ENCODE measurements at places on chromosomes 2 and 18.

GRCh38 chr18:37393945-37394609 is 171.5 kb downstream of the CELF4 start:
- DNase-seq = peak; percentile 95

- no peak for DNase-seq
Measured at GRCh38 chr2:216144857-216145256, 35.7 kb downstream of the XRCC5 start.

DNA sequence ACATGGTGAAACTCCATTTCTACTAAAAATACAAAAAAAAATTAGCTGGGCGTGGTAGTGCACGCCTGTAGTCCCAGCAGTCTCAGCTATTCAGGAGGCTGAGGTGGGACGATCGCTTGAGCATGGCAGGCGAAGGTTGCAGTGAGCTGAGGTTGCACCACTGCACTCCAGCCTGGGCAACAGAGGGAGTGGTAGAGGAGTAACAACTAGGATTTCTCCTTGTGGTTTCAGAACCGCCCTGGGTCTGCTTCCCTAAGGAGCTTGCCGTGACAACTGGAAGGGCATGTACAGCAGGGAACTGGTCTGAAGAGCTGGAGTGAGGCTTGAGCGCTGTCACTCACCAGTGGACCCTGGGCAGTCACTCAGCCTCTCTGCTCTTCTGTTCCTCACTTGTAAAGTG is 29.1 kb downstream of the REEP1 start:
- DNase-seq = no peak

DNA sequence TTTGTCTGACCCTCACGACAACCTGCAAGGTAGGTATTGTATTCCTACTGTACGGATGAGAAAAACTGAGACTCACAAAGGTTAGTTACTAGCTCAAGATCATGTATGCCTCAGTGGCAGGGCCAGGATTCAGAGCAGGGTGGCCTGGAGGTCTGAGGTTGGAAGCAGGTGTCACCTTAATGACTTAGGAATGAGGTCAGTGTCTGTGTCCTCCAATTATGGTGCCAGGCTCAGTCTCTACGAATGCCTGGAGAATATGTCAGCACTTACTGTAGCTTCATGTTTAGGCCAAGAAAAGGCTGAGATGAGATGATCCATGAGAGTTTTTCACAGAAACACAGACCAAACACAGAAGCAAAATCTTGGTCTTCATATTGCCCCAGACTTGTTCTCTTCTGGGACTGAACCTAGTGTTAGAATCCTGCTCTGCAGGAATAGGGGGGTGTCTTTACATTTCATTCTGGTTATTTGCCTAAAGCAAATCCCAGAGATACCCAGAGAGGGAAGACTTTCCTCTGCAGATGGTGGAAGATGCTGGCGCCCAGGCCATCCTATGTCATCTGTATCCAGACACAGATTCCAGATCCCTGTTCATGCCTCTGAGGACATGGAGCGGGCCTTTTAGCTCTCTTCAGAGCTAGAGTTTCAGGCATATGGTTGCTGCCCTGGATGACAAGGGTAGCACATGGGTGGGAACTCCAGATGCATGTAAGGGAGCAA is 16.3 kb upstream of the RAB10 start:
- DNase-seq = no peak

DNA sequence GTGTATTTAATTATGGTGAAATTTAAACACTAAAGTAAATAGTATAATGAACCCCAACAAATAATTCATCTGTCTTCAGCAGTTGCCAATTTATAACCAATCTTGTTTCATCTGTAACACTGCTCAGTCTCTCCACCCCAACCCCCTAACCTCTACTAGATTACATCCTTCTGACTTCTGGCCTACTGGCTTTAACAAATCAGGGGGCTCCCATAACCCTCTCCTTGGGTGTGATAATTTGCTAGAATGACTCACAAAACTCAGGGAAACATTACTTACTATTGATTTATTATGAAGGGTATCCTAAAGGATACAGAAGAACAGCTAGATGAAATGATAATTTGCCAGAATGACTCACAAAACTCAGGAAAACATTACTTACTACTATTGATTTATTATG is 50.7 kb downstream of the PIK3C3 start:
- DNase-seq = no peak

- DNase-seq = no peak
Measured at GRCh38 chr18:44900627-44901026, 219.9 kb downstream of the SETBP1 start.

DNA sequence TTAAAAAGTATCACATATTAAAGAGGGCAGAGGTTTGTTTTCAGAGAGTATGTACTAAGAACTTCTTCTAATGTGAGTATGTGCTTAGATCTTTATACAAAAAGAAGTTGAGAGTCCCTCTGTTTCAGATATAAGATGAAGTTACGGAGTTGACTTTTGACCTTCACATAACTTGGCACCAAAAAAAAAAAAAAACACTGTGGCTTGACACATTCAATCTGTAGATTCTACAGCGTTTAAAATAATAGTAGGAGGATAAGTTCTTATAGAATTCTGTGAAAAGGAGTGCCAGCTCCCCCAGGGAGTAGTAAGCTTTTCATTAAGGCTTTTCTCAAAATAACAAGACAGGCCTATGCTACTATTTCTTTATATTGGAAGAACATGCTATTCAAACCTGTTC is 105.4 kb upstream of the LRP1B start:
- DNase-seq = no peak

DNA sequence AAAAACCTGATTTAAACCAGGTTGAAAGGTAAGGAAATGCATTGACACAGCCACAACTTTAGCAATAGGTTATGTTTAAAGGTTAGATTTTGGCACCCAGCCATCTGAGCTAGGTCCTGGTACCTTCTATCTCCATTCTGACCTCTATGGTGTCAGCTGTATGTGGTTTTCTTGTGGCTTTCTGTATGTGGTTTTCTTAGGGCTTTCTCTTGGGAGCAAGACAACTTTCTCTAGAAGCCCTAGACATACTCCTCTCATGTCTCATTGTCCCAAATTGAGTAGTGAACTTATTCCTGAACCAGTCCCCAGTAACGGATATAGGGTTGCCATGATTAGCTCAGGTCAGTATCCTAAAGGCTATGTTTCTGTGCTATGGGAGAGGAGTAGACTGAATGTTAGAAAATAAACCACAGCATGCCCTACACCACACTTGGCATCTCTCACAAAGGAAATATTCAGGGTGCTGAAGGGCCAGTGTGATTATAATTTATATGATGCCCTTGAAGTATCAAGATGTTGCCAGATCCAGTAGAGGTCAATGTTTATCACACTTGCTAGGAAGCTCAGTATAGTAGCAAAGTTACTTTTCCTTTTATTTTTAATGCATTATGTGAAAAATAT is 176.1 kb downstream of the CAPN13 start:
- no peak for DNase-seq

DNA sequence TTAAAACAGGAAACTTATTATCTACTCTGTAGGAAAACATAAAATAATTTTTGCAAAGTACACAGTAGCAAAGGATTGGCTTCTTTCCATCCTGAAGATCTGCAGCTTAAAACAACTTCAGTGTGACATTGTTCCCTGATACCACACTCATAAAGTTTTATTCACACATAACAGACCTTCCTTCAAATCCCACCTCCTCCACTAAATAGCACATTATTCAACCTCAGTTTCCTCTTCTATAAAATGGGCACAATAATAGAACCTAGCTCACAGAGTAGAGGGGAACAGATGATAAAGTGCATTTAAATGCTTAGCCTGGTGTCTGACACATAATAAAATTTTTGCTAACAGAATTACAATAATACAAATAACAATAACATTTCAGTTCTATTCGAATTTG is 250.4 kb upstream of the RBBP8 start:
- no peak for DNase-seq

GRCh38 chr2:21687589-21687988 is 563.8 kb downstream of the TDRD15 start:
- DNase-seq = no peak

- no peak for DNase-seq
Measured at GRCh38 chr2:200538139-200538538, 12.1 kb downstream of the SGO2 start.

DNA sequence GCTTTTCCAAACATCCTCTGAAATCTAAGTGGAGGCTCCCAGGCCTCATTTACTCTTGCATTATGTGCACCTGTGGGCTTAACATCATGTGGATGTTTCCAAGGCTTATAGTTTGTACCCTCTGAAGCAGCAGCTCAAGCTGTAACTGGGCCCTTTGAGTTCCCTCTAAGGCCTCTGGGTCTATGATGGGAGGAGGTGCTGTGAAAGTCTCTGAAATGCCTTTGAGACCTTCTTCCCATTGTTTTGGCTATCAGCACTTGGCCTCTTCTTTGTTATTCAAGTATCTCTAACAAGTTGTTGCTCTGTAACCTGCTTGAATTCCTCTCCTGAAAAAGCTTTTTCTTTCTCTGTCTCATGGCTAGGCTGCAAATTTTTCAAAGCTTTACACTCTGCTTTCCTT is 58.1 kb upstream of the MYT1L start:
- DNase-seq = no peak

DNA sequence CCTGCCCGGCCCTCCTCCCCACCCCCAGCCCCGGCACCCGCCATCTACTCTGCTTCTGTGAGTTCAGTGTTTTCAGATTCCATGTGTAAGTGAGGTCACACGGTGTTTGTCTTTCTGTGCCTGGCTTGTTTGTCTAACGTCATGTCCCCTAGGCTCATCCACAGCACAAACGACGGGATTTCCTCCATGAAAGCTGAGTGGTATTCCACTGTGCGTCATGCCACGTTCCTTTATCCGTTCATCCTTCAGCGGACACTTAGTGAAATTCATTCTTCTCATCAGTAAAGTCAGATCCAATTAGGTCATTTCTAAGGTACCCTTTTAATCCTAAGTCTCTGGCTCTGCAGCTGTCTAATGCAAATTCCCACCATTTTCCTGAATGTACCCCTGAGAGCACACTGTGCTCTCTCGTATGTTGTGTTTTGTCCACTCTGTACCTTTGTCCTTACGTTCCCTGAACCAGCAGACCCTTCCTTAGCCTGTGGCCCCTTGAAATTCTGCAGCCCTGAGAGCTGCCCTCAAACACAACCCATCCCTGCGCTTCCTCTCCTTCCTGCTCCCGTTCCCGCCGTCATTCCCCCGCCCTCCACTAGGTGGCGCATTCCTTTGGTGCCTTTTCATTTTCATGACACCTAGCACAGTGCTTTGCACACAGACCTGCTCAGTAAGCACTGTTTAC is 44.1 kb downstream of the TRAPPC12 start:
- DNase-seq = peak; percentile 63

DNA sequence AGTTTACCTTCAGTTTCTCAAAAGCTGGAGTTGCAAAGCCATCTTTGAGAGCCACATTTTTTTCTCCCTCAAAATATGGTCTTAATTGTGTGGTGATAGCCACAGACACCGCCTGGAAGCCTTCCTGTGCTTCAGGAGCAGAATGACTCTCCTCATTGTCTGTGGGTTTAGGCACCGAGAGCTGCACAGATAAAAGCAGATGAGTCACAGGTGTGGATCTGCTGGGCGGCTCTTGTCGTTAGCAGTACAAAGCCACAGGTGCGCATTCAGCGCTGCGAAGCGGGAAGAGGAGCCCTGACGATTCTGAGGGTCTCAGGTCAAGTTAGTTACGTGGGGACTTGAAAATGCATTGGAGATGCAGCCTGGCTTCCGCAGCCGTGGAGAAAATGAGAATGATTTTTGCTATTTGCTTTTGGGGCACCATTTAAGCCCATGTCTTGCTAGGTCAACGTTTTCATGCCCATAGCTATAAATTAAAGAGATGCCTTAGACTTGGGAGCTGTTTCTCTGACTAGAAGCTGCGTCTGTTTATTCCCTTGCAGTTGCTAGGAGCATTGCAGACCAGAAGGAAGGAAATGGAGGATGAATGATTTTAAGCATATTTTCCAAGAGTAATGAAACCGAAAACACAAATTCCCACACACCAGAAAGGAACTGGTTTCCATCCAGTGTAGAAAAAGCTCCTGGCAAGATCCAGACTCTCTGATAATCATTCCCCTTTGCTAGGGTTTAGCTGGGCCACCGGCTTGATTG is 51.5 kb downstream of the KLHL29 start:
- no peak for DNase-seq

- DNase-seq = no peak
Measured at GRCh38 chr2:19893520-19894133, 8.2 kb downstream of the TTC32 start.

- no peak for DNase-seq
Measured at GRCh38 chr2:23606196-23606595, 221.2 kb downstream of the KLHL29 start.

DNA sequence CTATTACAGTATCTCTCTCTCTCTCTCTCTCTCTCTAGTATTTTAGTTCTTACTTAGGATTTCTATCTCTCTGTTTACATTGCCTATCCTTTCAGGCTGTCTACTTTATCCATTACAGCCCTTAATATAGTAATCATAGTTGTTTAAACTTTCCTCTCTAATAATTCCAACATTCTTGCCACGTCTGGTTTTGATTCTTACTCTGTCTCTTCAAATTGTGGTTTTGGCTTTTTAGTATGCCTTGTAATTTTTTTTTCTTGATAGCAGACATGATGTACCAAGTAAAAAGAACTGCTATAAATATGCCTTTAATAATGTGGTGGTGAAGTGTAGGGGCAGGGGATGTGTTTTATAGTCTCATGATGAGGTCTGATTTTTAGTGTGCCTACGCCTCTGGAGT is 1809.5 kb upstream of the CELF4 start:
- DNase-seq = no peak

GRCh38 chr18:7221424-7222155 is 9.3 kb upstream of the LRRC30 start:
- peak; percentile 91 for DNase-seq

GRCh38 chr2:109201465-109202327 is 72.7 kb downstream of the SH3RF3 start:
- DNase-seq = no peak

DNA sequence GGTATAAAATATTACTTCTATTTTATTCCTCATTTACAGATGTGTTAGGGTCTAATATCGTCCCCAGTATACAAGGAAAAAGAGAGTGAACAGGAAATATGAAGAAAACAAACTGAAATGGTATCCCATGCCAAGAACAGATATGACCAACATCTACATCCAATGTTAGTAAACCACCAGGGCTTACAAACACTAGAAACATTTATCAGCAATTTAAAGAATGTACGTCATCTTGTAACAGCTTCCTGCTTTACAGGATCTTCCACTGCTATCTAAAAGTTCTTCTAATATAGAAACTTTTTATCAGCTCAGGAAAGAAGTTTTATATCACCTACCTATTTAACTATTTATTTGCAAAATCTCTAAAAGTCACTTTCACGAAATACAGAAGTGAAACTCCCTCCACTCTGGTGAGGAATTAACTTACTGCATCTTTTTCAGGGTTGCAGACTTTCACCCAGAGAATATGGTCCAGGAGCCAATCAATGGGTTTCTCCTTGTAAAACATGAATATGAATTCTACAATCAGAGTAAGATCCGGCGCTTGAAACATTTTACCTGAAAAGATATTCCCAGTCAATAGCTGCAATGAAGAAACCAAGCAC is 35.2 kb downstream of the UNC50 start:
- DNase-seq = no peak

- DNase-seq = peak; percentile 37
Measured at GRCh38 chr2:173793709-173794565, 171.2 kb downstream of the SP3 start.

DNA sequence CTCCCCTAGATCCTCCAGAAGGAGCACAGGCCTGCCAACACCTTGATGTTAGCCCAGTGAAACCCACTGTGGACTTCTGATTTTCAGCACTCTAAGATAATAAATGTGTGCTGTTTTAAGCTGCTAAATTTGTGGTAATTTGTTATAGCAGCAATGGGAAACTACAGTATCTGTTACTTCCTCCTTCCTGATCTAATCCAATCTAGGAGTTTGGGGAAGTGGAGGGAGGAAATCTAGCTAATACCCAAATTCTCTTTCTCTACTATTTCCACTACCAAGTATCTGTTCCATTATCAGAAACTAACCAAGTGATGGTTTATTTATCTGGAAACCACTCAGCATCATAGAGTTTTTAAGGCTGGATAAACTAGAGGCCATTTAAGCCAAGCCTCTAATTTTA is 64.9 kb downstream of the AFF3 start:
- DNase-seq = no peak

Measured in neural progenitor cell (in vitro differentiated cells).